Osteocyte (in vitro differentiated cells): ENCODE measurements at places on chromosomes 16 and 17. TPM values are rescaled to one million over a fixed set of nuclear protein-coding genes. Genes with fewer than 3 reads are reported as not detected.
A peak's percentile ranks its signal among the peaks of the same experiment; 100 is the strongest.

The TOX3 gene
- total RNA-seq: 0.46 and 0.86 TPM in 2 replicates

The TPSD1 gene
- total RNA-seq: not detected in 2 replicates

The SPPL2C gene
- total RNA-seq: not detected in 2 replicates

The KRT14 gene
- total RNA-seq: not detected in 2 replicates

The PRM2 gene
- not detected in 2 replicates for total RNA-seq

The QPRT gene
- 23.5 and 30.1 TPM in 2 replicates for total RNA-seq

- H3K4me3 ChIP-seq: no peak overlapping the region
- DNase-seq: no peak
- H3K27ac ChIP-seq: no peak overlapping the region
- no peaks in the 10 kb centered on the region for H3K27me3 ChIP-seq
- H3K4me1 ChIP-seq: peaks cover 14% of the 10 kb centered on the region
Observed at GRCh38 chr17:81458628-81459027, 54.0 kb downstream of the ACTG1 start.

DNA sequence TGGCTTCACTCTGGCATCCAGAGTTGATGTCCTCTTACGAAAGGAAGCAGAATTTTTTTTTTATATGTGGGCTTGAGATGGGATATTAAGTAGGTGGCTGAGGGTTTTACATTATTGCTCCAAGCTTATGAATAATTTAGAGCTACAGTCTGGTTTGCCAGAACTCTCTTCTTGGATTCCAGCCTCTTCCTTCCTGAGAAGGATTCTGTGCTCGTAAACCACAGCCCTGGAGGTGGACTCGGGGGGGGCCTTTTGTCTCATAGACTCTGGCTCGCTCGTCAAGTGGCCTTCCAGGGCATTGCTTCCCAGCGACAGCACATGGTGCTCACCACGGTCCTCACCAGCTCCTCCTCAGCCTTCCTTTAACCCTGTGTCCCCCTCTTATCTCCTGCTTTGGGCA lies 43.2 kb downstream of the TMEM11 start:
- peaks cover 11% of the 10 kb centered on the region for H3K36me3 ChIP-seq
- no peak overlapping the region for H3K4me3 ChIP-seq
- H3K27ac ChIP-seq: no peak overlapping the region
- no peaks in the 10 kb centered on the region for H3K27me3 ChIP-seq

DNA sequence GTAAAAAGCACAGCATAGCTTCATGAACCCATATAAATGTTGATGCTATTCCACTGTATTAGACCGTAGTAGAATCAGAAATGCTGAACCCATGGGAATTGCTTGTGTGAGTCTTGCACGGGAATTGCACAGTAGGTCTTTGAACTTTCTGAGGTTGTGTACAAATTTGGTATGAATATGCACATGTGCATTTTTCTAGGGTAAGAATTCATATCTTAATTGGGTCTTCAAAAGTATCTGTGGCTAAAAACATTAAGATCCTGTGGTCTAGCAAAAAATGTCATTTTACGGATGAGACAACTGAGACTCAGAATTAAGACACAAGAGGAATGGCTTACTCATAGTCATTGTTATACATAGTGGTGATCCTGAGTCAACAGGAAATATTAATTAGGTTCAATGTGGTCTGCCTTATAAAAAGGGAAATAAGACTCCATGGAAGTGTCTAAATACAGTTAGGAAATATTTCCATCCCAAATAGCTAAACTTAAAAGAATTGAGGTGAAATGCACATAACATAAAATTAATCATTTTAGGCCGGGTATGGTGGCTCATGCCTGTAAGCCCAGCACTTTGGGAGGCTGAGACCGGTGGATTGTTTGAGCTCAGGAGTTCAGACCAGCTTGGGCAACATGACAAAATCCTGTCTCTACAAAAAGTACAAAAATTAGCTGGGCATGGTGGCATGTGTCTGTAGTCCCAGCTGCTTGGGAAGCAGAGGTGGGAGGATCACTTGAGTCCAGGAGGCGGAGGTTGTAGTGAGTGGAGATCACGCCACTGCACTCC lies 22.8 kb downstream of the TAOK1 start:
- no peak overlapping the region for H3K4me3 ChIP-seq
- peak; percentile 23 for DNase-seq
- peak overlapping the region; percentile 52 for H3K27ac ChIP-seq
- H3K36me3 ChIP-seq: peaks cover 5% of the 10 kb centered on the region
- peaks cover 25% of the 10 kb centered on the region for H3K4me1 ChIP-seq
- H3K27me3 ChIP-seq: no peaks in the 10 kb centered on the region

GRCh38 chr16:22924492-22924891 lies 110.5 kb downstream of the HS3ST2 start:
- no peaks in the 10 kb centered on the region for H3K27me3 ChIP-seq
- no peaks in the 10 kb centered on the region for H3K36me3 ChIP-seq
- DNase-seq: no peak
- no peak overlapping the region for H3K27ac ChIP-seq
- H3K4me1 ChIP-seq: no peaks in the 10 kb centered on the region

GRCh38 chr17:17742133-17742621 lies 60.9 kb downstream of the RAI1 start:
- H3K4me1 ChIP-seq: peaks cover 61% of the 10 kb centered on the region
- H3K36me3 ChIP-seq: no peaks in the 10 kb centered on the region
- DNase-seq: no peak
- H3K4me3 ChIP-seq: no peak overlapping the region
- no peaks in the 10 kb centered on the region for H3K27me3 ChIP-seq
- peak overlapping the region; percentile 8 for H3K27ac ChIP-seq

DNA sequence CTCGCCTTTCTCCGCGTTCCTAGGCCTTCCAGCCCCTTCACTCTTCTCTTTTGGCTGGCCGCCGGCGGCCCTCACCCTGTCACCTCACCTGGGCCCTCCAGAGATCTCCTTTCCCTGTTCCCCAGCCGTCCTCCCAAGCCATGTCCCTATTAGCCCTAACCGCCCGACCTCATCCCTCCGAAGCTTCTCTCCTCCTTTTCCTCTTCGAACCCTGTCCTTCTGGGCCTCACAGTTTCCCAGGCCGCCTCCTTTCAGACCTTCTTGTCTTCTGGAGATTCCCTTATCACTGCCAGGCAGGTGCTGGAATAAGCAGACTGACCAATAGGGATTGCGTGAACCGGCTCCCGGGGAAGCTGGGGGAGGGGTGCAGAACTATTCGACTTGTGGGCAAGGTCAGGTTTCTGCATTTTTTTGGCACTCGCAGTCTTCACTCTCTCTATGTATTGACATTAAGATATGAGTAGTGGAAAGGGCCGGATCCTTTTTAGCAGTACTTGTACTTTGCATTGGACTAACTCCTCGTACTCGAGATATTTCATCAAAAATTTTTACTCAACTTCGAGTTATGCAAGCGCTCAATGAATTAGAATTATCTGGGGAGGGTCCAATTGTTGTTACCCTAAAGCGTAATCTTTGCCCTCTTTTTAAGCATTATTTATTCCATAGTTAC lies 690 bp downstream of the RHOT1 start:
- no peak for DNase-seq
- no peaks in the 10 kb centered on the region for H3K27me3 ChIP-seq
- peak overlapping the region; percentile 87 for H3K27ac ChIP-seq
- peaks cover 23% of the 10 kb centered on the region for H3K4me1 ChIP-seq
- H3K4me3 ChIP-seq: peak overlapping the region; percentile 94
- no peaks in the 10 kb centered on the region for H3K36me3 ChIP-seq

DNA sequence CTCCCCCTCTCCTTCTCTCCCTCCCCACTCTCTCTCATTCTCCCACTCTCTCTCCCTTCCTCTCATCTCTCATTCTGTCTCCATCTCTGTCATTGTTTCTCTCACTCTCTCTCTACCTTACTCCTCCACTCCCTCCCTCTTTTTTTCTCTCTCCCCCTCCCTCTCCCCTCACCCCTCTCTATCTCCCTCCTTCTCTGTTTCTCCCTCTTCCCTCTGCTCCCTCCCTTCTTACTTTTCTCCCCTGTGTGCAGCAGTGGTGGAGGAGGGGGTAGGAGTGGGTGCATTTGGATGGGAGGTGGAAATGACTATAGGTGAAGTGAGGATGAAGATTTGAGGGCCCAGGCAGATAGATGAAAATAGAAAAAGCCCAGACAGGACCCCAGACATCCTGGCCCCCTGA lies 70.9 kb downstream of the HLF start:
- H3K4me3 ChIP-seq: no peak overlapping the region
- H3K4me1 ChIP-seq: no peaks in the 10 kb centered on the region
- H3K27ac ChIP-seq: no peak overlapping the region
- DNase-seq: peak; percentile 21
- H3K27me3 ChIP-seq: peaks cover 21% of the 10 kb centered on the region

- DNase-seq: no peak
- no peaks in the 10 kb centered on the region for H3K36me3 ChIP-seq
- no peak overlapping the region for H3K27ac ChIP-seq
- no peak overlapping the region for H3K4me3 ChIP-seq
Observed at GRCh38 chr16:83713597-83713996, 94.2 kb upstream of the HSBP1 start.

DNA sequence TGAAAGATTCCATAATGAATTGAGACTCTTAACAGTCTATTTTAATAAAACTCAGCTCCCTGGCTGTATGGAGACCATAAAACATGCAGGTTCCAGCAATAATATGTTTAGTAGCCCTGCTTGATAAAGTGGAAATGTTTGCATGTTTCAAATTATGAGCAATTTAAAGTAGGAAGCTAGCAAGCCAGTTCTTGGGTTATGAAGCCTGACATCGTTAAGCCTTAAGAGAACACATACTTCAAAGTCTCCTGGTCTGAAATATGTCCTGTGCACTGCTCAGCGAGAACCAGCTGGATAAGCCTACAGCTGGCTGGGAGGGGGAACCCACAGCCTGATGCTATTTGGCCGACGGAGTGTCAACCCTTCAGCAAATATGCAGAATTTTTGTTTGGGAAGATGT lies 140.3 kb downstream of the SALL1 start:
- H3K4me1 ChIP-seq: no peaks in the 10 kb centered on the region
- H3K36me3 ChIP-seq: no peaks in the 10 kb centered on the region
- no peaks in the 10 kb centered on the region for H3K27me3 ChIP-seq
- DNase-seq: no peak

- H3K36me3 ChIP-seq: peaks cover 2% of the 10 kb centered on the region
- H3K27ac ChIP-seq: peak overlapping the region; percentile 83
- DNase-seq: no peak
- no peaks in the 10 kb centered on the region for H3K27me3 ChIP-seq
- peak overlapping the region; percentile 5 for H3K4me3 ChIP-seq
- H3K4me1 ChIP-seq: peaks cover 68% of the 10 kb centered on the region
Observed at GRCh38 chr16:11138769-11139325, 117.2 kb downstream of the SOCS1 start.

DNA sequence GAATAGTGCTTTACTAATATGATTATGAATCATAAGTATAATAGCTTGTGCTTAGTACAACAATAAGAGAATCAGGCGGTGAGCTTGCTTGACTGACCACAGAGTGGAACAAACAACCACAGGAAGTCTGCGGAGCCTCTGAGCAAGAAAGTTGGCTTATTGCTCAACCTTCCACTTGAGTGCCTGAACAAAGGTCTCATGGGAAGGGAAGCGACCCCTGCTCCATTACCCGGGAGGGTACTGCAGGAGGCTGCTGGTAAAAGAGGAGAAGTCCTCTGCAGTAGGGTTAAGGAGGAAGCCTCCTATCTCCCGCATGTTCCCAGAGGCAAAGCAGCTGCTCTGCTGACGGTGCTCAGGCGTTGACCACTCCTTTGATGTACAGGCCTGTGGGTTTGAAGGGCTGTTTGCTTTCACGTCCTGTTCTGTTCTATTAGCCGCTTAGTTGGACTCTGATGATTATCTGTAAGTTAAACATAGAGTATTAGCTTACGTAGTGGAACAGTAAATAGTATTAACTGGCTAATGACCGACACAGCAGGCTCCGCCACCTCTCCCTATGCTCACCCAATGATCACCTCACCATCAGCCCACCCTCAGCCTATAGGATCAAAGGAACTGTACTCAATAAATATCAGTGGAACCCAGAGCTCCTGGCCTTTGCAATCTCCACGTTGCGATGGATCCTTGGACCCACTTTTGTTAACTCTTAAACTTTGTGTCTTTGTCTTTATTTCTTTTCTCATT lies 17.5 kb downstream of the ALOX15B start:
- DNase-seq: no peak
- H3K4me3 ChIP-seq: no peak overlapping the region
- peaks cover 8% of the 10 kb centered on the region for H3K4me1 ChIP-seq

DNA sequence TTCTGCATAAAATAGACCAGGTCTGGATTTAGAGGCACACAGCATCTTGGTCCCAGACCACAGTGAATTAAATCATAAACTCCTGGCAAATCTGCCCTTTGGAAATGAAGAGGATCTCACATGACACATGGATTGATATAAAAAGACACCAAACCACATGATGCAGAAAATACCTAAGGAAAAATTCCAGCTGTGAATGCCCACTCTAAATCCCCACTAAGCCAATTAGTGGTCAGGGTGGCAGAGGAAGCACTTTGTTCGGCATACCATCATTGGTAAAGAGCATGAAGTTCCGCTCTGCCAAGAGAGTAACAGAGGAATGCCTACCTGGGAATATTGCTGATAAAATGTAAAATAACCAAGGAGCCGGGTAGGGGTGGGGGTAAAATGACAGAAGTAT lies 32.4 kb upstream of the NOL11 start:
- no peak overlapping the region for H3K4me3 ChIP-seq
- no peaks in the 10 kb centered on the region for H3K27me3 ChIP-seq
- DNase-seq: no peak

GRCh38 chr16:57508035-57508425 lies 21.7 kb upstream of the DOK4 start:
- peaks cover under 1% of the 10 kb centered on the region for H3K4me1 ChIP-seq
- H3K36me3 ChIP-seq: peaks cover 6% of the 10 kb centered on the region
- no peak for DNase-seq
- peaks cover 8% of the 10 kb centered on the region for H3K27me3 ChIP-seq

GRCh38 chr17:79745641-79746105 lies 14.9 kb downstream of the ENPP7 start:
- no peak for DNase-seq
- H3K27ac ChIP-seq: no peak overlapping the region
- H3K4me3 ChIP-seq: no peak overlapping the region
- H3K27me3 ChIP-seq: peaks cover 38% of the 10 kb centered on the region

DNA sequence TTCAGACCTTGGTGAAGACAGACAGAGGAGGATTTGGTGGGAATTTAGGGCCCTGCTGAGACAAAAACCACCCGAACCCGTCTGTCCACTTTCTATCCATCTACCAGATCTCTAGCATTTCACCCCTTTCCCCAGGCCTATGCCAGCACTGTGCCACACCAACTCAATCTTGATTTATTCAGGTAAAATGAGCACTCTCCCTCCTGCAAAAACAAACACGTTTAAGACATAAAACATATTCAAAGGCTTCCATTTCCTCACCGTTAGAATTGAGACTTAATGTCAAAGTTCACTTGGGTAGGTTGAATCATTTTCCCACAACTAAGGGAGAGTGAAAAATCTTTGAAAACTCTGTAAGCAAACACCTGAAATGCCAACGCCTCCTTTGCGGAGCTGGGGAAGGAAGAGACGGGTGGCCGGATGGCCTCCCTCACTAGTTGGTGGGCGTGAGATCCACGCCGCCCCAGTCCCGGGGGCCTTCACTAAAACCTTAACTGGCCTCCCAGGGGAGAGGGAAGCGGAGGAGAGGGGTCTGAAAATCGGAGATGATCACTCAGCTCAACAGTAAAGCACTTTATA lies 862 bp downstream of the DCAKD start:
- H3K27ac ChIP-seq: peak overlapping the region; percentile 97
- H3K4me1 ChIP-seq: peaks cover 24% of the 10 kb centered on the region
- no peak for DNase-seq
- peak overlapping the region; percentile 86 for H3K4me3 ChIP-seq
- peaks cover 4% of the 10 kb centered on the region for H3K36me3 ChIP-seq
- no peaks in the 10 kb centered on the region for H3K27me3 ChIP-seq

- H3K4me3 ChIP-seq: no peak overlapping the region
- H3K27me3 ChIP-seq: peaks cover 32% of the 10 kb centered on the region
- no peak for DNase-seq
Observed at GRCh38 chr17:27256225-27257030, 37.5 kb upstream of the WSB1 start.
